ENCODE measurements at places on chromosomes 12 and 14. TPM values are rescaled to one million over a fixed set of nuclear protein-coding genes. Genes with fewer than 3 reads are reported as not detected.

DNA sequence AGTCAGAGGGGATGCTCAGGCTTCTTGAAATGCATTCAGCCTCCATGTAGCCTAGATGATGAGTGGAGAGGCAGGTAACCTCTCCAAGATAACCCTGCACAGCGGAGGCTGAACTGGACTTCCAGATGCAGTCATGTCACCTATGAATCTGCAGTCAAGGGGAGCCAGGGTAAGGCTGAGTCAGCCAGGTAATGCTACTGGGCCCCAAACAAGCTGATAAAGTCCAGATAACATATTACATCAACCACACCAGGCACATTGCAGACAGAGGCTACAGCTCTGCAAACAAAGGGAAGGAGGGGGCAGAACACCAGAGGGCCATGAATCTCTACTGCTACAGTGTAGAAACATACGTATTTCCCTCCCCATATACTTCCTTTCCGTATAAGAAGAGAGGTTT lies 14.0 kb downstream of the RNASE9 start:
- DNase-seq, result no peak

- DNase-seq, result no peak
These were observed 947.7 kb downstream of the GALC start for GRCh38 chr14:87045246-87045645.

GRCh38 chr14:75184492-75184891 lies 8.1 kb upstream of the TMED10 start:
- no peak for DNase-seq

DNA sequence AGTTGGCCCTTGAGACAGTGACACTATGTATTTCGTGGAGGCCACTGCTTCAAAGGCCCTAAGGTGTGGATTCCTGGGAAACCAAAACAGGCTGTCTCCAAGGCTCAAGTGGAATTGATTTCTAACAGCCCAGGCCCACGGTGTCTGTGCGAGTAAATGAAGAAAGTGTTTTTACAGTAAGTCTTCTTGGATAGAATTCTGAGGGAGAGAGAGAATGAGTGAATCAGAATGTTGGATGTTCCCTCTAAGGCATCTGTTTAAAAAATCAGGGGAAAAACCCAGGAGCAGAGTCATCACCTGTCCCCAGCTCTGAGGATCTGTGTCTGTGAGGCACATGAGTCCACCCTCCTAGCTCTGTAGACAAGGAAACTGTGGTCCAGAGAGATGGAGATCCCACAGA lies 22.3 kb upstream of the BDKRB1 start:
- DNase-seq, result no peak

GRCh38 chr14:105818712-105819005 lies 292.3 kb downstream of the TMEM121 start:
- DNase-seq, result no peak

DNA sequence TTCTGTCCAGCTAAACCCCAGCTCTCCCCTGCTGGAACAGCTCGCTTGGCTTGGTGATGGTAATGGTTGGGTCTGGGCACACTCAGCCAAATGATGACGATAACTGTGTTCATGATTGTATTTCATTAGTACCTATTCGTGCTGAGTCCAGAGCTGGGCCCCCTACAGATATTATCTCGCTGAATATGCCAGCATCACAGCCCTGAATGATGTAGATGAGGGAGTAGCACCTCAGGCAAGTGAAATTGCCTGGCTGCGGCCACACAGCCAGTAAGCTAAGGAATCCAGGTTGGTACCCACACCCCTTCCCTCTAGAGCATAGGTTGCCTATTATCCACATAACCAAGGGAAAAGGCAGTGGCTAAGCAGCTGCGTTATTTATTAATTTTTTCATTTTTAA lies 163.5 kb downstream of the KTN1 start:
- DNase-seq, result no peak

DNA sequence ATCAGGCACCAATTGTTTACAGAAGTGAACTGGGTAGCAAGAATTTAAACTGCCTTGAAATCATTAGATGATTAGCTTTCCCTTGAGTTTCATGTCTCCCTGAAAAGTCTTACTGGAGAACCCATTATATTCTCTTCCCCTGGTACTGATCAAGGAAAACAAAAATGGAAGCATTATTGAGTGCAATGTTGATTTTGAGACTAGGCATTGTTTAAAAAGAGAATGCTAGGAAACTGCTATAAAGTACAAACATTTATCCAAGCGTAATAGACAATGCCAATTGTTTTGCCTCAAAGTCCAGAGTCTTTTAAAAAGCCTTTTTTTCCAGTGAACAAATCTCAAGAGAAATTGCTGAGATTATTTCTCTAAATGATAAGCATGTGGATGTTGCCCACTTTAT lies 197.0 kb downstream of the CCER1 start:
- no peak for DNase-seq

DNA sequence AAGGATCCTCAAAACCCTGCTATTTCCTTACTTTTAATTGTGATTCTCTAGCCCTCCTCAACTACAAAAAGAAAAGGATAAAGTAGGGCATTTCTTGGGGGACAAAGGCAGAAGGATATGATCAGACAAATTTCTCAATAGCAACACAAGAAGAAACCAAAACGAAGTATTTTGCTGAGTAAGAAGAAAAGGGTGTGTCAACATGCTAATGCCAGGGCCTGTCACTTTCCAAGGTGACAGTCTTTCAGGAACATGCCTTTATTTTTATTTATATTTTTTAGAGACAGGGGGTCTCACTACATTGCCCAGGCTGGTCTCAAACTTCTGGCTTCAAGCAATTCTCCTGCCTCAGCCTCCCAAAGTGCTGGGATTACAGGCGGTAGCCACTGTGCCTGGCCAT lies 39.8 kb downstream of the CBX5 start:
- DNase-seq, result no peak

Gene AQP2
- total RNA-seq, result 0.70 TPM

Gene NCOR2
- 200 TPM for total RNA-seq

Gene DACT1
- 13.5 TPM for total RNA-seq
